ENCODE measurements at places on chromosomes 2 and 18.

DNA sequence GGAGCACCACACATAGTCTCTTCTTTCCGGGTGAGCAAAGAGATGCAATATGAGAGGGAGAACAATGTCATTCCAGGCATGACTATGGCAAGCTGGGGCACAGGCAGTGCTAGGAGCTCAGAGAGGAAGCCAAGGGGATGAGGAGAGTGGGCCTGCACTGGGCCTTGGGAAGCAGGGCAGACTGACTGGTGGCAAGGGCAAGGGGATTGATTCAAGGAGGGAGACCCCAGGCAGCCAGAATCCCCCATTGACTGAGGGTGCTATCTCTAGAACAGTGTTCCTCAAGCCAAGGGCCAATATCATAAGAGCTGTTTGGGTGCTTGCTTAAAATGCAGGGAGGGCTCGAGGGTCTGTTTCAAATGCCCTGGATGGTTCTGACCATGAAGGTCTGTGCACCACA, 36.1 kb downstream of the MARCO start:
- DNase-seq = no peak

- DNase-seq = no peak
These were observed 9.1 kb upstream of the TEX51 start for GRCh38 chr2:126889496-126890135.

DNA sequence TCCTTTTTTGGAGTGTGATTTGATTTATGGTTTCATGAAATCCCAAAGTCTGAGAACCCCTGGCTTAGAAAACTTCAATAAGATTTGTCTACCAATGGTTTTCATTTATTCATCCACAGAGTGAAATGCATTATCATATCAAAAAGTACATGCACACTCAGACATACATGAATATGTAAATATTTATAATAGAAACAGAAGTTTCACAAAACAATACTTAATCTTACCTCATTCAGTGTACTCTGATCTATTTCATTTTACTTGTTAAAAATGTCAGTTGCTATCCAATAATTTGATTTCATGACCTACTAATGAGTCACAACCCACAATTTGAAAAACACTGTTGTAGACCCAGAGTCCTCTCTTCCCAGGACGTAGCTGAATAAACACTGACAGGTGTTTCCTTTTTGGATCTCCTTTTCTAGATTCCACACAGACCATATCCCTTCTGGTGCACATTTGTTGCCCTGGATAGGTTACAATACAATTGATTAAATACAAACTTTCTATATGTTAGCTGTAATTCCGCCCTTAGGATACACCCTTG, 10.4 kb upstream of the CAVIN2 start:
- no peak for DNase-seq

DNA sequence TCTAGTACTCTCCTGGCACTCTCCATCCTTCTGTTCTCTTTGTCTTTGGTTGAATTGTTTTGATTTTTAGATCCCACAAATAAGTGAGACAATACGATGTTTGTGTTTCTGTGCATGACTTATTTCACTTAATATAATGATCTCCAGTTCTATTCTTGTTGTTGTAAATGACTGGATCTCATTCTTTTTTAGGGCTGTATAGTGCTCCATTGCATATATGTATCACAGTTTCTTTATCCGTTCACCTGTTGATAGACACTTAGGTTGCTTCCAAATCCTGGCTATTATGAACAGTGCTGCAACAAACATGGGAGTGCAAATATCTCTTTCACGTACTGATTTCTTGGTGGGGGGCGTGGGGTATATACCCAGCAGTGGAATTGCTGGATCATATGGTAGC, 245.0 kb downstream of the ADCYAP1 start:
- no peak for DNase-seq

DNA sequence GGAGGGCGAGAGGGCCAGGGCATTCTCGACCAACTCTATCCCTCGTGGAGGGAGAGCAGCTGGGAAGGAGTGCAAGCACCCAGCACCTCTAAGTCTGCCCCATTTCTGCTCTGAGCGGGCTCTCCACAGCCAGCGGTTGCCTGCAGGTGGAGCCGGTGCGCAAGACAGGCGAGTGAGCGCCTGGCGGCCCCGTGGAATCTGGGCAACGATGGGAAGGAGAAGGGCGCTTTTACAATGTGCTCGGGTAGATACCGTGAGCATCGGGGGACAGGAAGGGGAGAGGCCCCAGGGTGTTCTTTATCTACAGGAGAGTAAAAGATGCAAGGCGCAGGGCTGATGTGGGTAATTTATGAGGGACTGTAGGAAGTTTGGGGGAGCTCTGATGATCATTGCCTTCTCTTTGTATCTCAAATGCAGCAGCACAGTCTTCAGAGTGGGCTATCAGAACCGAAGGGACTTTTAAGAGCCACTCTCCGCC, 867 bp upstream of the TTL start:
- peak; percentile 89 for DNase-seq

- DNase-seq = no peak
These were observed 412.3 kb upstream of the ETAA1 start for GRCh38 chr2:66984864-66985263.

GRCh38 chr2:65605058-65605742, 172.8 kb upstream of the SPRED2 start:
- no peak for DNase-seq

DNA sequence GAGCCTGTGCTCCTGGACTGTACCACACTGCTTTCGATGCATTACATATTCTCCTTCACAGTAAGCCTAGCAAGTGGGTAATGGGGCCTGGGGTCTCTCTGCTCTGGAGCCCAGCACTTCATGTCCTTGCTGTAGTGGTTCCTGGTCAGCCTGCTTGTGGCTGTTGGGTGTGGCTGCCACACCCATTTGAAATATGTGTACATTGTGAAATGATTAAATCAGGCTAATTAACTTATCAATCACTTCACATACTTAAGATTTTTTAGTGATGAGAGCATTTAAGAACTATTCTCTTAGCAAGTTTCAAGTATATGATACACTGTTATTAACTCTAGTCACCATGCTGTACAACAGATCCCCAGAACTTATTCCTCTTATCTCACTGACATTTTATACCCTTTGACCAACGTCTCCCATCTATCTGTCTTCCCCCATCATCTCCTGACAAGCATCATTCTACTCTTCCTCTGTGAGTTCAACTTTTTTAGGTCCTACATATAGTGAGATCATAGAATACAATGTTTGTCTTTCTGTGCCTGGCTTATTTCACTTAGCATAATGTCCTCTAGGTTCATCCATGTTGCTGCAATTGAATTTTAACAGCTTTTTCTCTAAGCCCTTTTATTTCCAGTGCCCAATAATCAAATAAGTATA, 92.1 kb downstream of the LYPD6 start:
- no peak for DNase-seq

DNA sequence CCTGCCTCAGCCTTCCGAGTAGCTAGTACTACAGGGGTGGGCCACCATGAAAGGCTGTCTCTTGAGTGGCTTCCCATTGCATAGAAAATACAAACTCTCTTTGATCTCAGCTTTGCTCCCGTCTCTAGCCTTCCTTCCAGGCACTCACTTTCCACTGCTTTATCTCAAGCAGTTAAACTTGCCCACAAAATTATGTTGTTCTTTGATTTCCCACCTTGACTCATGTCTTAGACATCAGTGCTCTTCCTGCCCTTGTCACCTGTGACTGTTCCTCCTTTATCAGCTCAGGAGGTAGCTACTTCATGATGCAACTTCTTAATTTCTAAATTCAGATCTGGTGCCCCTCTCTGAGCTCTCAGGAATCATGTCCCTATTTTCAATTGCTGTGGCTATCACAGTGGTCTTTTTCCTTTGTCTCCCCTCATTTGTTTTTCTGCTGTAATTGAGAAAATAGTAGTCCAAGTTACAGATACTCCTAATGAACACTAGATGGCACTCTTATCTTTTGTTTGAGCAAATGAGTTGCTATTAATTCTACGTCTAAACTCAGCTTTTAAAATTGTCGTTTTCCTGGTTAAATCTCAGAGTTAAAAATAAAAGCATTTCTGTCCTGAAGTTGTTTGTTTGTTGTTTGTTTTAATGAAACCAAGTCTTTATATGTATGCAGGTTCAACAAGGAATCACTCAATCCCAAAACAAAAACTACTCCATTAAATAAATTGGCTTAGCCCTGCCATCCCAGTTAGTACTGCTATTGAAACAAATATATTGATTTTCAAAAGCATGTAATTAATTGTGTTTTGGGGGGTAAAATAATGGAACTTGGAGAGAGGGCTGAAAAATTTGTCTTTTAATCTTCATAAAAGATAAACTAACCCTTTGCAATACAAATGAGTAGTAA, 46.9 kb upstream of the GREB1L start:
- no peak for DNase-seq

DNA sequence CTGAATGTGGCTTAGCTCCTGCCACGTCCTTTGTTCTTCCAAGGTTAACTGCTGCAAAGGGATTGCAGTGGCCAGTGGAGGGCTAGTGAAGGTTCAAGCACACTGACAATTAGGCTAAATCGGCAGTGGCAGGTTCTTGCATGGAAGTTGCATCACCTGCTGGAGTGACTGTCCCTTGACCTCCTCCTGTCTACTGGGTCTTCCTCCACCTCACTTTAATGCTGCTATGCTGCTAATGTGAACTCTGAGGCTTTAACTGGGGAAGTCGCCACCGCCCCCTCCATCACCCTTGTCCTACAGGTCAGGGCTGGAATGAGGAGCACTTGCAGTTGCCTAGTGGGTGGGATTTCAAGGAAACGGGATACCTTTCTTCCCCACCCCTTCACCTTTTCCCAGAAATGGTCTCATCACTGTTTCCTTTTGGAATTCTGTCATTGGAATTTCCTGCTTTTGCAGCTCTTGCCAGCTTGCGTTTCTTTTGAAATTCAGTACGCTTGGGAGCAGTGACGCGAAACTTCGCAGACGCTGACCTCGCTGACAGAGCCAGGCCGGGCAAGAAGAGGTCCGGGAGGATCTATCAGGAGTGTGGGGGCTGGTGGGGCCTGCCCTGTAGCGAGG, 150.3 kb downstream of the SH3RF3 start:
- no peak for DNase-seq

GRCh38 chr2:120771111-120771780, 35.6 kb downstream of the GLI2 start:
- no peak for DNase-seq

- no peak for DNase-seq
These were observed 46.9 kb downstream of the LNPK start for GRCh38 chr2:175955136-175955535.

- DNase-seq = no peak
These were observed 132.4 kb downstream of the MREG start for GRCh38 chr2:215880970-215881369.

DNA sequence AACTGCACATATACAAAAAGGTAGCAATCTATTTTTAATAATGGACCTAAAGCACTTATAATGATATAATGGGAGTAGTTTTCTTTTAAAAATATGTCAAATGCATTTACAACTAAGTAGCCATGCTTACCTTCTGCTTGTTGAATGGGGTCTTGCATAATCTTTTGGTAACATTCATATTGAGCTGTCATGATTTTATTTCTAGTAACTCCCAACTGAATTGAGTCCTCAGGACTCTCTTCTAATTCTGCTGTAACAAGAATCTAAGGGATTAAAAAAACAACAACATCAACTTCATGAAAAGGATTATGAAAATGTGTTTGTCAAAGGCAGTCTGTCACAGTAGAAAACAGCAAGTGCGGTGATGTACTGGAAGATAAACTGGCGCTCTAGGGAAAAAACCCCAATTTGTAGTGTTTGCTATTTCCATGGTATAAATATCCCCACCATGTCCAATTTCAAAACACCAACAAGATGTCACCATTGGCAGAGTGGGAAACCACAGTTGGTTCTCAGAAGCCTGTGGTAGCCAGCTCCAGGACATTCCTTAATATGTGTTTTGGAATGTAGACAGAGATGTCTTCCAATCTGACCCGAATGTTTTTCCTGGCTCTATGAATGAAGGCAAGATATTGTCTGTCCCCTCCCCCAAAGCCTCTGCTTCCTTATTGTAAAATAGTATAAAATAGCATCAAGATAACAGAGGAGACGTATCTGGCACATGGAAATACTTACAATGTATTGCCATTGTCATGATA, 64.8 kb downstream of the CALCRL start:
- no peak for DNase-seq

GRCh38 chr2:202609381-202610145, 25.2 kb upstream of the FAM117B start:
- no peak for DNase-seq

GRCh38 chr2:50596515-50596914, 435.4 kb downstream of the NRXN1 start:
- DNase-seq = no peak

- DNase-seq = no peak
These were observed 277.2 kb upstream of the TMEFF2 start for GRCh38 chr2:192471982-192472381.

DNA sequence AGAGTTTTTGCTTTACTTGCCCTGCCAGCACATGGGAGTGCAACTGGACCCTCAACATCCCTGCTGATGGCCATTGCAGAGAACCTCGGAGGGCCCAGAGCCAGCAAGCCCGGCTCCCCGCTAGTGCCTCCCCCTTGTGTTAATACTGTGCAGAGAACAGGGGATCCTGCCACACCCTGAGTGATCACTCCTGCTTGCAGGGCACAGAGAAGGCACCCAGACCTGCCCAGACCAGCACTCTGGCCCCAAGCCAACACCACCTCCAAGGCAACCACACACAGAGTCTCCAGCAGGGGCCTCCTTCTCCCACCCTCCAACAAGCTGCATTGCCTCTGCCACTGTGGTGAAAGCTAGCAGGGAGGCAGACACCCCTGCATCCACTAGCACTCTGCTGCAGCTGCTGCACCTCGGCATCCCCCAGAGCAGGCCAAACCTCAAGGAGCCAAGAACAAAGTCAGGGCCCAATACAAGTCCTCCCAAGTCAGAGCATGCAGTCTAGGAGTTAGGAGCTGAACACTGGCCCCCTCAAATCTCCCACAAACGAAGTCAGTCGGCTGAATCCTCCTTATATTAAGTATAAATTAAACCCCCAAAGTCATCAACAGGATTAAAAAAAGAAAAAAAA, 157.7 kb downstream of the CCDC178 start:
- no peak for DNase-seq

DNA sequence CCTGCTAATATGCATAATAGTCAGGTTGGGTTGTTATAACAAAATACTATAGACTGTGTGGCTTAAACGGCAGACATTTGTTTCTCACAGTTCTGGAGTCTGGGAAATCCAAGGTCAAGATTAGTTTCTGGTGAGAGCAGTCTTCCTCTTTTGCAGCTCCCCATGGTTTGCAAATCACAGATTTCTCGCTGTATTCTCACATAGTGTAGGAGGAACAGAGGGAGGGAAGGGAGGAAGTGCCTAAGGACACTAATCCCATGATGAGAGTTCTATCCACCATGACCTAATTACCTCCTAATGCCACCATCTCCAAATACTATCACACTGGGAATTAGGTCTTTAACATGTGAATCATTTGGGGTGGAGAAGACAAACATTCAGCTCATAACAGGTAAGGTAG, 20.1 kb upstream of the PTH2R start:
- DNase-seq = no peak
